ENCODE measurements at places on chromosomes 3 and 15. TPM values are rescaled to one million over a fixed set of nuclear protein-coding genes. Genes with fewer than 3 reads are reported as not detected.

DNA sequence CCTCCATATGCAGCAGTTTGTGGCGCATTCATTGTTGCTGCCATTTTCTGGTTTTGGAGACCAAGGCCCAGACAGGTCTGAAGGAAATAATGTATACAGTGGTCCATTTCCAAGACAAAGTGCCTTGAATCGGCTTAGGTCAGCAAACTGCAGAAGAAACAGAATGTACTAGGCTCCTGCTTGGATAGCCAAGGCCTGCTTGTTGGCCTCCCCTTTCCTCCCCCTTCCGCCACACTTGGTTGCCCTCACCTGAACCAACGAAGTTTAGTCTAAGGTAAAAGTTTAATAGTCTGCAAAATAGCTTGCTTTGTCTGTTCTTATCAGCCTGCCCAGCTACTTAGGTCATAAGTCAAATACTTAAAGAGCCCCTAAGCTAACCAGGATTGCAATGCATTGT is 12.0 kb upstream of the RTP3 start:
- DNase-seq, result no peak

DNA sequence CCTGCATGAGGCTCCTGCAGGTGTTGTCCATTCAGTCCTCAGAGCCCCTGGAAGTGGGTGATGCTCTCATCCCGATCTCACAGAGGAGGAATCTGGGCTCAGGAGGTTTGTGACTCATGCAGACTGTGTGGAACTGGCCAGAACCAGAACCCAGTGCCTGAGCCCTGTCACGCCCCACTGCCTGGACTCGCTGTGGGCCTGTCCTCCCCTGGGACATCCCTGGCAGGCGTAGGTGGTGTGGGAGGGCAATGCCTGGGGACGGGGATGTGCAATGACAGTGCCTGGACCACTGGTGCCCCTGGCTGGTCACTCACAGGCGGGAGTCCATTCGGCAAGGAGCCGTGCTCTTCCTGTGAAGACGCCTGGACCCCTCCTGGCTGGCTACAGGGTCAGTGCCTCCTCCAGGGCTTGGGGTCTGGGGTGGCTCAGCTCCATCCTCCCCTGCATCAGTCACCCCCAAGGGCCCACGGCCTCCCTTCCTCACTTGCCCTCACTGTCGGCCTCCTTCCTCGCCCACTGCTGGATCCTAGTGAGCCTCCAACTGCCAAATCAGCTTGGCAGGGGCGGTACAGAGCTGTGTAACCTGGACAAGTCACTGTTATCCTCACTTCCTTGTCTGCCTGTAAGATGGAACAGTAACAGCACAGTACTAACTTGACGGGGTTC is 14.9 kb downstream of the PSTPIP1 start:
- DNase-seq, result peak; percentile 49

DNA sequence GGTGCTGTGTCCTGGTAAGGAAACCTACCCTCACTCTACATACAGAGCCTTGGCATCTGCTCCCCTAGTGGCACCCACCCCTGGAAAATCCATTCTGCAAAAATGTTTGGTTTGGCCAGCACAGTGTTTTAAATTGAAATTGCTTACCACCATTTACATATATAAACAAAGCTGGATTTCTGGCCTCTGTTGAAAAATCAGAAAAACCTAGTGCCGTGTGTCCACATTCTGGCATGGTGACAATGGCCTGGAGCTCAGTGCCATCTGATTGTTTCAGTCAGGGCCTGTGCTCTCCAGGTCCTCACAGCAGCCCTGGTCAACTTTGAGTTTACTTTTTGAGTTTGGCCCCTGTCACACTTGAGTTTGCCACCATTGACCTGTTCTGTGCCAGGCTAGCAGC is 2.9 kb upstream of the IL17RC start:
- no peak for DNase-seq

DNA sequence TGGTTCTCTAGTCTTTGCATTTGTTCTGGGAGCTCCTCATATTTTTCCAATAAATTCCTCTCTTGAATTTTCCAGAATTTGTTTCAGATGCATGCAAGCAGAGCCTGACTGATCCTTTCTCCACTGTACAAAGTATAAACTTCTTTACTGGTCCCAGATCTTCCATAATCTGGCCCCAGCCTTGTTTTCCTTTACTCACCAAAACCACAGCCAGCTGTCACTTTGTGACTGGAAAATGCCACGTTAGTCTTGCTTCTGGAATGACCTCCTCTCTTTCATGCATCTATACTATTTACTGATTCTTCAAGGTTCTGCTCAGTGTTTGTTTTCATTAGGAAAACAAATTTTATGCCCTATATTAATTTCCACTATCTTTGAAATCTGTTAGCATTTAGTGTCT is 60.4 kb upstream of the SPPL2A start:
- DNase-seq, result no peak

DNA sequence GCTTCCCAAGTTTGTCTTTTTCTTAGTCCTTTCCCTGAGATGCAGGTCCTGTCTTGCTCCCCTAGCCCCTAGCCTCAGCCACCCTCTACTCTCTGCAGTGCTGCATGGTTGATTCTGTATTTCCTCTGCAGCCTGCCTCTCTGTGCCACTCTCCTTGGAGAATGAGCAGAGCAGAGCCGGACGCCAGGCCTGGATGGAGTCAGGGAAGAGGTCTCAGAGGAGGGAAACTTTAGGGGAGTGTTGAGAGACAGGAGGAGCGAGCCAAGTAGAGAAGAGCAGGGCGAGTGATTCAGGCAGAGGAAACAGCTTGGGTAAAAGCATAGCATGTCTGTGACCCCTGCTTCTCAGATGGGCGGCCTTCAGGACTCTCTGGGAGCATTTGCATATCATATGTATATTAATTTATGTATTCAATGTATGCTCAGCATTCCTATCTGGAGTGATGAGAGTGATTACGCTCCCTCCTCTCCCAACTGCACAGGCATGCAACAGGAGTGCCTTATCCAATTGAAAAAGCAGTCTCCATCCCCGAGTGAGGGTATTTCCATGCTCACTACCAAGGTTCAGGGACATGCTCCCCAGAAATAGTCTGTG is 166.7 kb downstream of the RORA start:
- no peak for DNase-seq

GRCh38 chr15:93656041-93656440 is 567.0 kb upstream of the RGMA start:
- DNase-seq, result no peak

Gene CD80
- polyA plus RNA-seq, result 2.3 TPM

DNA sequence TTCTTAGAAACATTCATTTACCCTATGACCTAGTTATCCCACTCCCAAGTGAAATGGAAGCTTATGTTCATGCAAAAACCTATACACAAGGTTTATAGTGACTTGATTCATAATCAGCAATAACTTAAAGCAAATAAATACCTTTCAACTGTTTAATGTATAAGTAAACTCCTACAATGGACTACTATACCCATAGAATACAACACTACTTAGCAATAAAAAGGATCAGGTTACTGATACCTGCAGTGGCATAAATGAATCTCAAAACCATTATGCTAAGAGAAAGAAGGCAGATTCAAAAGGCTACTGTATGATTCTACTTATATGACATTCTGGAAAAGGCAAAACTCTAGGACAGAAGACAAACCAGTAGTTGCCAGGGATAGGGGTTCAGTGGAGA is 8.3 kb upstream of the POLR2M start:
- no peak for DNase-seq

Gene SCG5
- polyA plus RNA-seq, result 6.0 TPM

GRCh38 chr3:37941608-37942508 is 48.7 kb upstream of the VILL start:
- DNase-seq, result no peak

DNA sequence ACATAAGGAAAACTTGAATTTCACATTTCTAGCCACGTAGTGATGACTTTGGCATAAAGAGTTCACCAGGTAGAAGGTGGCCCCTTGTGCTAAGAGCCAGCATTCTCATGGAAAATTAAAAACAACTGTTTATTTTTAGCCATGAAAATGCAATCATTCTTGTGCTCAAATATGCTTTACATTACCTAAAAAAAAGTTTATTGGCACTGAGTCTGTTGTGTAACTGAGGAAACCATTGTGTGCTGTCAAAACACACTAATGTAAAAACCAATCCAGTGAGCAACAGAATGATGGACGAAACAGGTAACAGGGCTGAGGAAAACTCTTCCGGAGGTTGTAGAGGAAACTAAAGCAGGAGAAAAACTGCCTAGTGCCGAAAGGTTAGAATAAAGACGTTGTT is 287.0 kb upstream of the TMC3 start:
- DNase-seq, result no peak

DNA sequence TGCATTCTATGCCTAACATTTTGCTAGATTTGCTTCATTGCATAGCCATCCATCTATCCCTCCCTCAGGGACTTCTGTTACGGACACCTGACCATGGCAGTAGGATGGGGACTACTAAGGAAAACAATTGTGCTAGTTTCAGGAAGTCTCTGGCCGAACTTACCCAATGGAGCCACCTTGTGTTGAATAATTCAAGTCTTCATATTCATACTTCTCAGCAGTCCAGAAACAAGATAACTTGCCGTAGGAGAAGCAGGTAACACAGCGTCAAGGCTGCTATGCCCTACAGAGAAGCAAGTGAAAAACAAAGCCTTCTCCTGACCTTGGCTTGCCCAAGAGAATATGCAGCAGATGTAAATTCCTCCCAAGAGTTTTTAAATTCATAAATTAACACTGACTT is 685.3 kb downstream of the GRM7 start:
- DNase-seq, result peak; percentile 3

DNA sequence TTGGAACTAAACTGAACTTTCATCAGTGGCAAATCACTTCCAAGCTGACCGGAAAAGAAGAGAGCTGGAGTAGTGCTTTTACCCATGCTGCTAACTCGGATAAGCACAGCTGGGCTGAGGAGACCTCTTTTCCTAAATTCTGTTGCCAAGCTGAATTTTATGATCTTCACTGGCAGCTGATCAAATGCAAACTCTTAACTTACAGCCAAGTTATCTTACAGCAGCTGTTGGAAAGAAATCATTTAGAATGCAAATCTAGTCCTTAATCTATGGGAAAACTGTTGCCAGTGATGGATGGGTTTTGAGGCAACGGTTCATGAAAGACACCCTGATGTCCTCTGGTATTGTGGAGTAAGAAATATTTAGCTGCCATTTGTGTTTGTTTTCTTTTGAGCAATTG is 216.5 kb downstream of the ZNF385D start:
- no peak for DNase-seq

All from left lung (tissue), 14 donors.